COLO829 (cell line): ENCODE measurements at places on chromosomes 7 and 10.

DNA sequence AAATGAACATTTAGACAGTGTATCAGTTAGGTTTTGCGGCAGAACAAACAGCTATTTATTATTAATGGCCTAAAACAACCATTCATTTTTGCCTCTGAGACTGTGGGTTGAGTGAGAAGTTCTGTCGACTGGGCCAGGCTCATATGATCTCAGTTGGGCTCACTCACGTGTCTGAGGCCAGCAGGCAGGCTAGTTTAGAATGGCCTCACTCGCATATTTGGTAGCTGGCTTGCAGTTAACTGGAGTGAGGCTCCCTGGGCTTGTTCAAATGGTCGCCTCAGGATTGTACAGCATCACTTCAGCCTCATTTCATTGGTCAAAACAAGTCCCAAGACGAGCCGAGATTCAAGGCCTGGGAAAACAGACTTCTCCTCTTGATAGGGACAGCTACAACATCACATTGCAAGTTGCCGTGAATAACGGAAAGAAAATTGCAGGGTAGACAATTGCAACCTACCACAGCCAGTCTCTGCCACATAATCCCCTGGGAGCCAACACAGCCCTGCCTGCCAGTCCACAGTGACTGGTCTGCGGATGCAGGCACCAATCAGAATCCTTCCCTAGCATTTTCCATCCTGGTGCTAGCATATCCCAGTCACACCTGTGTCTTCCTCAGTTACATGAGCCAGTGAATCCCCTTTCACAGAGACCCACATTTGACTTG, 23.1 kb upstream of the PPIF start:
- no peak for DNase-seq

DNA sequence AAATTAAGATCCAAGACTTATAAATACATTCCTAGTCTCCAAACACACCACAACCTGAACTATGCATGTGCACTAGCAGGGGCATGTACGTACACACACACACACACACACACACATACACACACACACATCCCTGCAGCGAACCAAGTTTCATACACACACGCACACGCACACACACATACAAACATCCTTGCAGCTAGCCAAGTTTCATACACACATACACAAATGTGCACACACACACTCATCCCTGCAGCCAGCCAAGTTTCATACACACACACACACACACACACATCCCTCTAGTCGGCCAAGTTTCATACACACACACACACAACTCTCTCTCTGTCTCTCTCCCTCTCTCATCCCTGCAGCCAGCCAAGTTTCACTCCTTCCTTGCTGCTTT, 82.7 kb upstream of the WIPF3 start:
- DNase-seq: no peak

- DNase-seq: no peak
Measured at GRCh38 chr7:37450035-37450434, 1.4 kb upstream of the ELMO1 start.

DNA sequence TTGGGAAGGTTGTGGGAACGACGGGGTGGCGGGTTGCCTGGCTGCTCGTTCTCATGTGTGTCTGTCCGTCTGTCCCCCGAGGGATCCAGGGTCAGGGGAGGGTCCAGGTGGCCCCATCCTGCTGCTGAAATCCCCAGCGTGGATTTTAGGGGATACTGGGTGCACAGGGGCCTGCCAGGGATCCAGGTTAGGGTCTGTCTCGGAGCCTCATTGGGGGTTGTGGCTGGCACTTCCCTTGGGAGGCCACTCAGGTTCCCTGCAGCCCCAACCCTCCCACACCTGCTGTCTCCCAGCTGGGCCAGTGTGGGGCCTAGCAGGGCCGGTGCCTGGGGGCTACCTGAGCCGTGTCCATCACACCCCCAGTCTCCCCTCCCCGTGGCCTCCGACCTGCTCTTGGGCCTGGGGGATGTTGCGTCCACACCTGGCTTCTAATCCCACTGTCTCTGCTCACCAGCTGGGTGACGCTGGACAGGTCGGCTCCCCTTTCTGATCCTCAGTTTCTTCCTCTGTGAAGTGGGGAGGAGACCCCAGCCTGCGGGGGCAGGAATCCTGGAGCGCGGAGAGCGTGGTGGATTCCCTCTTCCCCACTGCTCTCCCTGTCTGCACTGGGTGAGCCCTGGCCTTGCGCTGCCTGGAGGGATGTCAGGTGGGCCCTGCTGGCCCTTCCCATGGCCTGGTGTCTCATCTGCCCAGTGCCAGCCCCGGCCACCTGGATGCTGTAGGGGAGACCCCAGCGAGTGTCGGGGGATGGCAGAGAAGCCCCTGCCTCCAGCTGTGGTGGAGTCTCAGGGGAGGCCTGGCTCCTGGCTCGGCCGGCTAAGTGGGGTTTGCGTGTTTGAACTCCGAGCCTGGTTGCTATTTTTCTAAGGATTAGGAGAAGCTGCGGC, 81.6 kb downstream of the UNCX start:
- DNase-seq: no peak

DNA sequence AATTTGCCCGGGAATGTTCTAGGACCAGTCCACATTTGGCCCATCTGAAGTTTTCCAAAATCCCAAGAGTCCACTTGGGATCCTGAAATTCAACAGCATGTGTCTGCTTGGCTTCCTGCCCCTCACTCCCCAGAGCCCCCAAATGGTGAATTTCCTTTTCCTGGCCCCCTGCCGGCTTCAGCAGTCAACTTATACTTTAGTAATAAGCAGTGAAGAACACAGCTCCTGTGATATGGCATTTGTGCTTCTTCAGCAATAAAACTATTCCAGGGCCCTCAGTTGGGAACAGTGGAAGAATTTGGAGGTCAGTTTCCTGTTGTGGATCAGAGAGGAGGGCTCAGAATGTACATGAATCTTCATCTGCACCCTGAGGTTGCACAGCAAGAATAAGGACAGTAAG, 51.1 kb downstream of the PRF1 start:
- no peak for DNase-seq

DNA sequence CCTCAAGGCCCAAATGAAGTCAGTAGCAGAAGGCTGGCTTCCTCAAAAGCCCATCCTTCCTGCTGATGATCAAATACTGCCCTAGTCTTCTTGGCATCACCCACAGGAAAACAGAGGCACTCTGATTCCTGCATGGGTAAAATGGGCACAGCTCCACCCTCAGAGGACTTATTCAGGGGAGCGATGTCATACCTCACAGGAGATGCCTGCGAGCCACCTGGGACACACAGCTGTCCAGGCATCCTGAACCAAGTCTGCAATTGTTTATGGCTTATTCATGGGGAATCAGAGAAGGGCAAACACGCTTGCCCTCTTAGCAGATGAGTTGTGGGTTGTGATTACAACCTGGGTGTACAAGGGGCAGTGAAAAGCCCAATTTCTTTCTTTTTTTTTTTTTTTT, 22.0 kb upstream of the LMTK2 start:
- DNase-seq: no peak

GRCh38 chr10:1524540-1524939, 212.8 kb downstream of the ADARB2 start:
- no peak for DNase-seq

DNA sequence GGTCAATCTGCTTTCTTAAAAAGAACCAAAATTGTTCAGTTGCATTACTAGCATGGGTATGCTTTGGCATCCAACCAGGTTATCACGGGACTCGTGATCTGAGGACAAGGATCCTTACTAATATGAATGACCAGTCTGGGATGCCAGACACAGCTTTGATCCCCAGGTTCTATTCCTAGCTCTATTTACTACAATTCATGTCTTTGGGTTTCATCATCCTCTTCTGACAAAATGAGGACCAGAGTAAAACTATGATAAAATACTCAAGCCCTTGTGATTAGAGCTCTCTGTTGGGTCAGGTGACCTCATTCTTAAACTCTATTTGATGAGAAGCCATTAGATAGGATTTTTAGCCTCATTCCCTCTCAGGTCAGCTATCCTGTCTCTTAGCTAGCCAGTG, 119.8 kb downstream of the SLC25A13 start:
- DNase-seq: no peak

DNA sequence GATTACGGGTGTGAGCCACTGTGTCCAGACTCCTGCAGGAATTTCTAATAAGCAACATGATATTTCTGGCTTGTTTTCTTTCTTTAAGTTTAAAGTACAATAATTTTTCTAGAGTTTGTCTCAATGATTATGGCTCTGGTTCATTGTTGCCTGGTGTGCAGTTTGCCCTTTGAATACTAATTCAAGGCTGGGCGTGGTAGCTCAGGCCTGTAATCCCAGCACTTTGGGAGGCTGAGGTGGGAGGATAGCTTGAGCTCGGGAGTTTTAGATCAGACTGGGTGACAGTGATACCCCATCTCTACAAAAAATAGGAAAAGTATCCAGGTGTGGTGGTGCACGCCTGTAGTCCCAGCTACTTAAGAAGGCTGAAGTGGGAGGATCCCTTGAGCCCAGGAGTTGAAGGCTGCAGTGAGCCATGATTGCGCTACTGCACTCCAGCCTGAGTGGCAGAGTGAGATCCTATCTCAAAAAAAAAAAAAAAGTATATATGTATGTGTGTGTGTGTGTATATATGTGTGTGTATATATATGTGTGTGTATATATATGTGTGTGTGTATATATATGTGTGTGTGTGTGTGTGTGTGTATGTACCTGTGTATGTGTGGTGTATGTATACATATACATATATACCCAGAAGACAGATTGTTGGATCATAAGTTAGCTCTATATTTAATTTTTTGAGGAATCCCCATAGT, 8.2 kb downstream of the ADIRF start:
- no peak for DNase-seq

DNA sequence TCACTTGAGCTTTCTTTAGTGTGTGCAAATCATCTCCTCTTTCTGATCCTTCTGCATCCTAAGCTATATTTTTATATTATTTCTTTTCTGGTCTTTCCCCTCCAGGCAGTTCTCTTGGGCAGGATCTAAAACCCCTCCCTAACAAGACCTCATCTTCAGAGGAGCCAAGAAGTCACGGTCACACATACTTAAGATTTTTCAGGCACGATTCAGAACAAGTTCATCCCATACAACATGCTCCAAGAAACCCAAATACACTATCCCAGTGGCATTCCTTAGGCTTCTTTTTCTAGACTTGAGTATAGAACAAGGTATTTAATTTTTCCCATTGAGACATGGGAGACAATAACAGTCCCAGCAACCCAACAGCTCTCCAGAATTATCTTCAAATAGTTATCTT, 1251.5 kb downstream of the DNAJB9 start:
- DNase-seq: no peak

- DNase-seq: no peak
Measured at GRCh38 chr7:100371561-100372171, 1.6 kb upstream of the PILRA start.

DNA sequence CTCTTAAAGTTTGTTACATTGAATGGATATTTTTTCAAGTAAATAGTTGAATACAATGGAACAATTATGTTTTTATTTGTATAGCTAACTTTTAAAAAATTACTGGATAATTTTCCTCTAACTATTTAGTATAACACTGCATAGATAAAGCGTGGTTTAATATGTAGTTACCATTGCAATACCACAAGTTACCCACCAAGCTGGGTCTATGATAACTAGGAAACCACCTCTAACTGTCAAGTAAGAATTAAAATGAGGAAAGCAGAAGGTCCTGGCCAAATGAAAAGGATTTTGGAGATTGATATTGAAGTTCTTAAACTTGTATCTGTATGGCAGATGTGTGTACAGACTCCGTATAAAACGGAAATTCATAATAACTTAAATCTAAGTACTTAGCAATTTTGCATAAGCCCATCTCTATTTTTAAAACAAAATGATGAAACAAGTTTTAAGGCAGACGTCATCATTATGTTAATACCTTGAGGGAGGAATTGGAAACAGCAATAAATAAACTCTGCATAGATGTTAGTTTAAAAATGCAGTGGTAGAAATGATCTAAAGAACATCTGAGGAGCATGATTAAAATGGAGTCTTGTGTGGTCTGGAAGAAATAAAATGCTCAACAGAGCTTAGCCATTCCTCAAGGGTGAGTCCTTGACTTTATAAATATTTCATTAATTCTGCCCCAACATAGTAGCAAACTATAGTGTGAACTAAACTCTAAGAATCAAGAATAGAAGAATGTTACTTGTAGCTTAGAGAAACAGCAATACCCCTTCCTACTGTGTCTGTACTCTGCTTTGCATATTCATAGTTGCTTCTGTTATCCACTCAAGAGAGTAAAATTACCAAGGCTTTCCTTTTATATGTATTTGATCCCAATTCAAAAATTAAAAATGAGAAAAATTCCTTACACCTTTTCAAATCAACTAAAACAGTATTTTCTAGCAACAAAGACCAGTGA, 206.4 kb upstream of the FERD3L start:
- no peak for DNase-seq

DNA sequence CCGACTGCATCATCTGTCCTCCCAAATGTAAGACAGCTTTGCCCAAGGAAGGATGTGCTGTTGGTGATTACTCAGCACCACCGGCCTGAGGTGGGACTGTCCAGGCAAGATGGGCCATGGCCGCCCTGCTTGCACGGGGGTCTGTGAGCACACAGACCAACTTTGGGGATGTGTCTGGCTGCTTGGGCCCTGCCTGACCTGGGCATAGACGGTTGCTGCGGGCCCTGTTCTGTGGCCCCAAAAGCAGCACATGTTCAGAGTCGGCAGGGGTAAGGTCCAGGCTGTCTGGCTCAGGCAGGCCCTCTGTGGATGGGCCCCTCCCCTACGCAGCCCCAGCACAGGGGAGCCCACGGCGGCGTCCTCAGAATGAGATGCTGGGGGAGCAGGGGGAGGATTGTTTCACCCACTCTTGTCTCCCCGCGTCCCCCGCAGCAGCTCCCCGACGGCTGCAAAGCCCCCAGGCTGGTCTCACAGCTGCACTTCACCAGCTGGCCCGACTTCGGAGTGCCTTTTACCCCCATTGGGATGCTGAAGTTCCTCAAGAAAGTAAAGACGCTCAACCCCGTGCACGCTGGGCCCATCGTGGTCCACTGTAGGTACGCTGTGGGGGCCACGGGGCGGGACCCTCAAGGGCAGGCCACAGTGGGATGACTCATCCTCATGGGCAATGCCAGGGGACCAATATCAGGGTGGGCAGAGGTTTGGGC, 58.4 kb downstream of the MKI67 start:
- no peak for DNase-seq

DNA sequence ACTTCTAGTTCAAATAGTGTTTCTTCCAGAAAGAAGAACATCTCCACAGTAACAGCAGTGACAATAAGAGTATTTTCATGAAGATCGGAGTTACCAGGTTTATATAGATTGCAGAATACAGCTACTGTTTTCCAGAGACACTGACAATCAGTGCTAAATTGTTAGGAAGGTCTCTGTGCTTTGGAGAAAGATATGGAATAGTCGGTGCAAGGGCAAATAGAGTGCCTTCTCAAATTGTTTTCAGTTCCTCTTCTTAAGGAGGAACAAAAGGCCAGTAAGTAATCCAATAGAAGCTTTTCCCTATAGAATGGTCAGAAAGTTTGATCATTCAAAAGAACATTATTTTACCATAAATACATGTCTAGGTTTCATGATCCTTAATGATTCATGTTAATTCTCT, 2.6 kb upstream of the KIAA1217 start:
- no peak for DNase-seq

DNA sequence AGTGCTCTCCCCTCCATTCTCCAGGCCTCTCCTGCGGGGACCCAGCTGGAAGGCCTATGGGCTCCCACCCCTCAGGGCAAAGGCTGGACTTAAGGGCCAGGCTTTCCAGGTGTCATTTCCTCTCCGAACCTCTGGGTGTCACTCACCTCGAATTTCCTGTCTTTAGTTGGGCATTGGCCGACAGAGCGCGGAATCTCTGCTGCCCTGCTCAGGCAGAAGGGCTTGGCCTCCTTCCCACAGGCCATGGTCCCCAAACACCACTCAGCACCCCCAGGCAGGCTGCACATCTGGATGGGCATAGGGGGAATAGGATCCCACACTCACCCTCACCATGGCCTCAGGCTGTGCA, 212.9 kb downstream of the CCSER2 start:
- no peak for DNase-seq

- peak; percentile 32 for DNase-seq
Measured at GRCh38 chr10:31083765-31084184, 52.1 kb upstream of the ZNF438 start.
